ENCODE measurements at places on chromosomes 5 and 9.
A peak's percentile ranks its signal among the peaks of the same experiment; 100 is the strongest.

- H3K4me1 ChIP-seq = peaks cover 9% of the 10 kb centered on the region
- no peak for DNase-seq
- H3K27me3 ChIP-seq = peaks cover 26% of the 10 kb centered on the region
Observed at GRCh38 chr5:103244398-103244797, 14.2 kb upstream of the MACIR start.

- peak overlapping the region; percentile 66 for H3K4me3 ChIP-seq
- H3K27ac ChIP-seq = no peak overlapping the region
- H3K4me1 ChIP-seq = peaks cover 15% of the 10 kb centered on the region
- no peaks in the 10 kb centered on the region for H3K36me3 ChIP-seq
- no peak for DNase-seq
Observed at GRCh38 chr9:129383019-129383560, 205.0 kb upstream of the IER5L start.

- H3K27ac ChIP-seq = no peak overlapping the region
- H3K27me3 ChIP-seq = no peaks in the 10 kb centered on the region
Observed at GRCh38 chr5:84364043-84364442, 20.6 kb downstream of the EDIL3 start.

DNA sequence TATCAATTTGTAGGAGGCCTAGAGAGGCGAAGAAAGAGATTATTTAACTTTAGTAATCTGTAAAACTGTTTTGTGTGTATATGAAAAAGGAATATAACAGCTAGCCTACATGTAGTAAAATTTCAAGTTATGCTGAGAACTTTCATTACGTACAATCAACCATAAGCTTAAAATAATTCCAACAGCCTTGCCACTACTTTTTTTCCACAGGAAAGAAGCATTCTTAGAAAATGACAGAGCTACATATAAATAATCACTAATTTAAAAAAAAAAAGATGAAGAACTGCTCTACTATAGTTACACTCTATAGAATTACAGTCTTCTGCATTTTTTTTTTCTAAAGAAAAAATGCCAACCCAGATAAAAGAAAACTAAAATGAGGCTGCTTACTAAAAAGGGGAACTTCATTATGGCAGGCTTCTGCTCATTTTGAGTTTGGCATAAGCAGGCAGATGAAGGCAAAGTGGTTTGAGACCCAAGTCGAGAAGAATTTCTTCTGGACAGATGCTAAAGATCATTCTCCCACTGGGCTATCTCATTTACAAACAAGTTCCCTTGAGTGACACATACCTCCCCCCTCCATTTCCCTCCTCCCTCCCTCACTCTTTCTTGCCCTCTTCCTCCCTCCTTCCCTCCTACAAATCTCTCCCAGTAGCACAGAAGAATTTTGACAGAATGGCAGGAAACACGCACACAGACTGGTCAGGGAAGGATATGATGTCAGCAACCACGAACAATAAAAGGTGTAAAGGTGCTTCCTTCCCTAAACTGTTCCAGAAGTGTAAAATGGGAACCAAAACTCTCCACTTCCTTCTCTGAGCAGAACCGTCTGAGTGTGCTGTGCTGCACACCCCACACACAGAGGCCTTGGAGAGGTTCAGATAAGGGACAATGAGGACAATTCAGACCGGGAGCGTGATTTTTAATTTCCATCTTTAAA lies 56.1 kb downstream of the MEF2C start:
- peak; percentile 19 for DNase-seq
- peaks cover 4% of the 10 kb centered on the region for H3K27me3 ChIP-seq
- peak overlapping the region; percentile 83 for H3K27ac ChIP-seq
- H3K4me1 ChIP-seq = peaks cover 50% of the 10 kb centered on the region
- H3K4me3 ChIP-seq = peak overlapping the region; percentile 53

GRCh38 chr5:110663525-110663924 lies 62.9 kb downstream of the TMEM232 start:
- no peak overlapping the region for H3K4me3 ChIP-seq
- no peak overlapping the region for H3K27ac ChIP-seq
- DNase-seq = no peak
- H3K36me3 ChIP-seq = no peaks in the 10 kb centered on the region
- H3K27me3 ChIP-seq = peaks cover 3% of the 10 kb centered on the region
- no peaks in the 10 kb centered on the region for H3K4me1 ChIP-seq

DNA sequence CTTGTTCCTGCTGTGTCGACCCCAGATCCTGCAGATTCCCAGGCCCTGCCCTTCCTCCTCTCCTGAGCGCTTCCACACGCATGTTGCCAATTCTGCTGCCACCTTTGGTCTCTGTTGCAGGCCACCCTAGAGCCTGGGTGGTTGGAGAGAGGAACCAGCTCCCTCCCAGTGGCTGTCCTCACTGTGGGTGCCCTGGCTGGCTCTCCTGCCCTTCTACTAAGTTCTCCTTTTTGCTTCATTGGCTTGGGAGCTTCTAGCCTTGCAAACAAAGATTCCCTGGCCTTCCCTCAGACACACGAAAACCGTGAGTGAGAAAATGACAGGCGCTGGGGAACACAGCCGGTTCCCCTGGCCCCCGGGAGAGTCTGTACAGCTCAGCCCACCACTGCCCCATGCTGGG lies 14.2 kb upstream of the NCS1 start:
- no peak for DNase-seq
- H3K27me3 ChIP-seq = no peaks in the 10 kb centered on the region
- peaks cover 3% of the 10 kb centered on the region for H3K4me1 ChIP-seq
- H3K36me3 ChIP-seq = no peaks in the 10 kb centered on the region

- H3K27me3 ChIP-seq = peaks cover 2% of the 10 kb centered on the region
- no peak overlapping the region for H3K27ac ChIP-seq
- no peaks in the 10 kb centered on the region for H3K36me3 ChIP-seq
Observed at GRCh38 chr9:99352826-99353225, 130.7 kb downstream of the SEC61B start.

GRCh38 chr9:111759762-111760639 lies 34.7 kb downstream of the SHOC1 start:
- no peaks in the 10 kb centered on the region for H3K27me3 ChIP-seq
- H3K4me1 ChIP-seq = peaks cover 4% of the 10 kb centered on the region
- H3K36me3 ChIP-seq = no peaks in the 10 kb centered on the region
- DNase-seq = peak; percentile 68
- H3K4me3 ChIP-seq = no peak overlapping the region

- H3K27ac ChIP-seq = no peak overlapping the region
- no peak overlapping the region for H3K4me3 ChIP-seq
- DNase-seq = no peak
- H3K27me3 ChIP-seq = peaks cover 10% of the 10 kb centered on the region
- no peaks in the 10 kb centered on the region for H3K4me1 ChIP-seq
Observed at GRCh38 chr9:105195259-105195658, 49.2 kb upstream of the SLC44A1 start.

DNA sequence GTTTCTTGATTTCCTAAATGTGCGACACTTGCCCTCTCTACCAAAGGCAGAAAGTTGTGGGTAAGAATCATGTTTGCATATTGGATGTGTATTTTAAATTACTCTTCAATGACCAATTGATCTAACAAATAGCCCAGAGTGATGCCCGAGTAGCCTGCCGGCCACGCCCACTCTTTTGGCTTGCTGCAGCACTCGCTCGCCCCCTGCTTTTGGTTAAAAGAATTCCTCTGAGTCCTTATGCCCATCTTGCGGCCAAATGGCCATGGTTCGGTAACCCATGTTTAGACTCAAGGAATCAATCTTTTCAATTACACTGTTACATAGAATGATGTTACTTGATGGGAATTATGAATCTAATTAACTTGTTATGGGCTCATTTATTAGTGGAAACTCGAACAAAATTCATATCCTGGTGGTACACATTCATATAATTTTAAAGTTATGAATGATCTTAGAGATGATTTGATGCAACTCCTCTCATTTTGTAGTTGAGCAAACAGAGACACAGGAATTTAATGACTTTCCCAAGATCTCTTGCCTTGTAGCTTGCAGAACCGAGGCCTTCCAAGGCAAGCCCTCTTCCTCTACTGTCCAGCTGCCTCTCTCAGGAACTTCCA lies 36.5 kb downstream of the PPIC start:
- H3K27me3 ChIP-seq = no peaks in the 10 kb centered on the region
- no peak overlapping the region for H3K4me3 ChIP-seq

GRCh38 chr9:137607141-137607857 lies 1.8 kb downstream of the ARRDC1 start:
- DNase-seq = no peak
- H3K4me3 ChIP-seq = peak overlapping the region; percentile 80
- peaks cover 34% of the 10 kb centered on the region for H3K4me1 ChIP-seq
- H3K36me3 ChIP-seq = no peaks in the 10 kb centered on the region
- no peak overlapping the region for H3K27ac ChIP-seq
- H3K27me3 ChIP-seq = no peaks in the 10 kb centered on the region

- peaks cover 79% of the 10 kb centered on the region for H3K36me3 ChIP-seq
- H3K4me3 ChIP-seq = no peak overlapping the region
- DNase-seq = no peak
- H3K27me3 ChIP-seq = no peaks in the 10 kb centered on the region
- no peak overlapping the region for H3K27ac ChIP-seq
Observed at GRCh38 chr9:137719194-137719593, 100.4 kb downstream of the EHMT1 start.

DNA sequence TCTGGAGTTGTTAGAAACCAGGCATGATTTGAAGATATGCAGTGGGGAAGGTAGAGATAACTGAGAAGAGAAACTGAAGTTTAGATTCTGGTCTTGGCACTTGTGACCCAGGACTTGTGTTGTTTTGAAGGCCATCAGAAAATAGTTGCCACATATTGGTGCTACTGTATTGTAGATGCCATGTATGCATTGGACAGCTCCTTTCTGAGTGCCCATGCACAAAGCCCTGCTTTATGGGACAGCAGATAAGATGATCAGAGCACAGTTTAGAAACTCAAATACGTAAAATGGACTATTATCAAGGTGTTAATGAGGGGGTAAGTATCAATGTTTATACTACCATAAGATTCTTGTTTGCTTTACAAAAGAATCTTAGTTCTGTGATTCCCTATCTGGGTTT lies 84.9 kb downstream of the KIF4B start:
- H3K4me3 ChIP-seq = no peak overlapping the region
- no peaks in the 10 kb centered on the region for H3K36me3 ChIP-seq
- DNase-seq = no peak
- no peaks in the 10 kb centered on the region for H3K4me1 ChIP-seq
- peaks cover 7% of the 10 kb centered on the region for H3K27me3 ChIP-seq

DNA sequence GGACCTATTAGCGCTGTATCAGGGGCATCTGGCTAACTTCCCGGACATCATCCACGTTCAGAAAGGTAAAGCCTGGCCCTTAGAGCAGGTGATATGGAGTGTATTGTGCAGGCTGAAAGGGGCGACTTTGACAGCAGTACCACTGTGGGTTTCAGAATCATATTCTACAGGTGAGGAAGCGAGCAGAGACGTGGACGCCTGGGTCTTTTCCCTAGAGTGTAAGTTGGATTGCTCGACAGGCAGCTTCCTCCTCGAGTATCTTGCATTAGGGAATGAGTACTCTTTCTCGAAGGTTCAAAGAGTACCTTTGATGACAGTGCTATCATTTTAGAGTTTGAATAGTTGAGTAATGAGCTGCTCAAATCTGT lies 1.9 kb downstream of the SNX18 start:
- H3K4me3 ChIP-seq = peak overlapping the region; percentile 75
- H3K27me3 ChIP-seq = no peaks in the 10 kb centered on the region
- H3K36me3 ChIP-seq = peaks cover 8% of the 10 kb centered on the region
- peaks cover 53% of the 10 kb centered on the region for H3K4me1 ChIP-seq
- DNase-seq = no peak
- peak overlapping the region; percentile 69 for H3K27ac ChIP-seq

- H3K4me3 ChIP-seq = no peak overlapping the region
- no peaks in the 10 kb centered on the region for H3K27me3 ChIP-seq
- no peaks in the 10 kb centered on the region for H3K36me3 ChIP-seq
- H3K4me1 ChIP-seq = no peaks in the 10 kb centered on the region
- no peak overlapping the region for H3K27ac ChIP-seq
Observed at GRCh38 chr5:97243353-97243752, 60.3 kb upstream of the RIOK2 start.

DNA sequence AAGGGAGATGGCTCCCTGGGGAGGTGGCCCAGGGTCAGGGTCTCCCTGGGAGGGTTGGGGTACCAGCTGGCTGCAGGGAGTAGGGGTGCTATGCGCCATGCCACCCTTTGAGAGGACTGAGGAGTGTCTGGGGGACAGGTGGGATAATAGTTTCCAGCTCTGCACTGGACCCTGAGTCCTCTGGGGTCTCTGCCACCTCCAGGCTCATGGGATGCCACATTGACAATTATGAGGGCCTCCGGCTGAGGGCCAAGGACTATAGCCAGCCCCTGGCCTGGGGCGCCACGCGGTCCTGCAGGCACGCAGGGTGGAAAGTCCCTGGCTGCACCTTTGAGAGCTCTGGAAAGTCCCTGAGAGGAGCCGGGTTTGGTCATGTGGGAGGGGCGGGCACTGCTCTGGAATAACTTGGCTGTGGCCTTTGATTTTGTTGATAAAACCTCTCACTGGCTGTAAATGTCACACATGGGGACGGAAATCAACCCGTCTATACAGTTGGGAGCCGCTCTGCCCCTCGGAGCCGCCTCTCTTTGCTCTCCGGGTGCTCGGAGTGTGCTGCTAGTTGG lies 16.0 kb downstream of the TRAF2 start:
- H3K36me3 ChIP-seq = peaks cover 61% of the 10 kb centered on the region
- peak overlapping the region; percentile 96 for H3K27ac ChIP-seq
- H3K27me3 ChIP-seq = no peaks in the 10 kb centered on the region
- DNase-seq = peak; percentile 94

GRCh38 chr5:17370651-17371050 lies 127.4 kb upstream of the TAF11L2 start:
- no peak overlapping the region for H3K4me3 ChIP-seq
- H3K27me3 ChIP-seq = no peaks in the 10 kb centered on the region
- no peak for DNase-seq
- no peak overlapping the region for H3K27ac ChIP-seq
- no peaks in the 10 kb centered on the region for H3K36me3 ChIP-seq

GRCh38 chr9:34328500-34328986 lies 525 bp downstream of the KIF24 start:
- no peaks in the 10 kb centered on the region for H3K36me3 ChIP-seq
- H3K27ac ChIP-seq = peak overlapping the region; percentile 98
- H3K4me1 ChIP-seq = peaks cover 21% of the 10 kb centered on the region
- no peaks in the 10 kb centered on the region for H3K27me3 ChIP-seq

DNA sequence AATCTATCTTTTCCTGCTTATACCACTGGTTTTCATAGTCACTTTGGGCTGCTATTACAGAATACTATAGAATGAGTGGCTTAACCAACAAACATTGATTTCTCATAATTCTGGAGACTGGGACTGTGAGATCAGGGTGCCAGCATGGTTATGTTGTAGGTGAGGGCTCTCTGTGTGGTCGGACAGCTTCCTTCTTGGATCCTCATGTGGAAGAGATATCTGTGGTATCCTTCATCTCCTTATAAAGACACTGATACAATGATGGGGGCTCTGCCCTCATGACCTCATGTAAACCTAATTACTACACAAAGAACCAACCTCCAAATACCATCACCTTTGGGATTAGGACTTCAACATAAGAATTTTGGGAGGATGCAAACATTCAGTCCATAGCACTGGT lies 13.9 kb upstream of the PRLR start:
- H3K4me1 ChIP-seq = no peaks in the 10 kb centered on the region
- no peak overlapping the region for H3K27ac ChIP-seq
- no peak for DNase-seq
- H3K27me3 ChIP-seq = peaks cover 5% of the 10 kb centered on the region
- H3K36me3 ChIP-seq = no peaks in the 10 kb centered on the region
- H3K4me3 ChIP-seq = no peak overlapping the region

DNA sequence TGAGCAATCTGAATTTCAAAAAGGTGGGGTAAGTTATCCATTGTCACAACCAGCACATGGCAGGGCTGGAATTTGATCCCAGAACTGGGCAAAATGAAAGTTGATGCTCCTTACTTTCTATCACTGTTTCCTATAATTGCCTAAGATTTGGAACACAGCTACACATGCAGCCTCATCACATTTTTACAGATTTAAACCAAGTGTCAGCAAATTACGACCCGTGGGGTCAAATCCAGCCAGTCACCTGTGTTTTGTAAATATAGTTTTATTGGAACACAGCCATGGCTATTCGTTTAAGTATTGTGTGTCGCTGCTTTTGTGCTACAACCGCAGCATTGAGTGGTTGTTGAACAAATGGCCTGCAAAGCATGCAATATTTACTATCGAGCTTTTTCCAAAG lies 94.3 kb downstream of the SREK1 start:
- no peaks in the 10 kb centered on the region for H3K36me3 ChIP-seq
- no peak for DNase-seq
- no peaks in the 10 kb centered on the region for H3K4me1 ChIP-seq
